LHCN-M2 (cell line): ENCODE measurements at places on chromosomes 5 and 9. TPM values are rescaled to one million over a fixed set of nuclear protein-coding genes. Genes with fewer than 3 reads are reported as not detected.

C5orf52 gene
- not detected in 2 replicates for total RNA-seq

IL9 gene
- total RNA-seq: not detected in 2 replicates

ANXA2R gene
- total RNA-seq: 1.7 and 2.6 TPM in 2 replicates

KIAA1191 gene
- total RNA-seq: 110 and 118 TPM in 2 replicates

POU5F2 gene
- total RNA-seq: 0.13 and 0.29 TPM in 2 replicates

ROPN1L gene
- 1.1 and 1.3 TPM in 2 replicates for total RNA-seq

ENTREP1 gene
- 0.11 TPM in 1 of 2 replicates, not detected in the other for total RNA-seq

SNAPC3 gene
- 41.0 and 42.3 TPM in 2 replicates for total RNA-seq

PCDHGB5 gene
- total RNA-seq: 0.52 and 2.1 TPM in 2 replicates

RNF38 gene
- total RNA-seq: 10.3 and 13.5 TPM in 2 replicates

CD274 gene
- total RNA-seq: 5.5 and 7.9 TPM in 2 replicates

BTNL3 gene
- total RNA-seq: not detected in 2 replicates

GABRP gene
- total RNA-seq: 0.06 TPM in 1 of 2 replicates, not detected in the other

TMEM252 gene
- total RNA-seq: not detected in 2 replicates

IER5L gene
- total RNA-seq: 10.7 and 12.5 TPM in 2 replicates

OTP gene
- total RNA-seq: not detected in 2 replicates

GNG10 gene
- total RNA-seq: 117 and 122 TPM in 2 replicates

ZDHHC12 gene
- 60.5 and 64.6 TPM in 2 replicates for total RNA-seq

OMD gene
- 0.06 TPM in 1 of 2 replicates, not detected in the other for total RNA-seq

FOXD4 gene
- total RNA-seq: 0.06 and 0.52 TPM in 2 replicates

CTNND2 gene
- total RNA-seq: 0.19 TPM in 1 of 2 replicates, not detected in the other

PCDHB6 gene
- total RNA-seq: 0.34 and 0.38 TPM in 2 replicates

TLX3 gene
- not detected in 2 replicates for total RNA-seq

FOXD4L6 gene
- 0.38 TPM in 1 of 2 replicates, not detected in the other for total RNA-seq

XRCC4 gene
- total RNA-seq: 14.3 and 17.2 TPM in 2 replicates

SH2D3C gene
- total RNA-seq: not detected in 2 replicates

HTR4 gene
- total RNA-seq: 0.26 TPM in 1 of 2 replicates, not detected in the other

CBY3 gene
- not detected in 2 replicates for total RNA-seq

DBH gene
- not detected in 2 replicates for total RNA-seq

MARCOL gene
- not detected in 2 replicates for total RNA-seq

PRSS3 gene
- total RNA-seq: not detected in 2 replicates

SPATA31D4 gene
- not detected in 2 replicates for total RNA-seq

SLC46A2 gene
- total RNA-seq: not detected in 2 replicates

RELL2 gene
- 5.2 and 7.0 TPM in 2 replicates for total RNA-seq

IL4 gene
- total RNA-seq: not detected in 2 replicates

IFNB1 gene
- not detected in 2 replicates for total RNA-seq

PLEKHG4B gene
- 0.06 and 0.38 TPM in 2 replicates for total RNA-seq

KLF4 gene
- 4.9 and 6.3 TPM in 2 replicates for total RNA-seq

CDH9 gene
- not detected in 2 replicates for total RNA-seq

CDKN2A gene
- total RNA-seq: 310 and 321 TPM in 2 replicates

PRPF4 gene
- total RNA-seq: 49.3 and 51.0 TPM in 2 replicates
